ENCODE measurements at places on chromosomes 5 and 9.

DNA sequence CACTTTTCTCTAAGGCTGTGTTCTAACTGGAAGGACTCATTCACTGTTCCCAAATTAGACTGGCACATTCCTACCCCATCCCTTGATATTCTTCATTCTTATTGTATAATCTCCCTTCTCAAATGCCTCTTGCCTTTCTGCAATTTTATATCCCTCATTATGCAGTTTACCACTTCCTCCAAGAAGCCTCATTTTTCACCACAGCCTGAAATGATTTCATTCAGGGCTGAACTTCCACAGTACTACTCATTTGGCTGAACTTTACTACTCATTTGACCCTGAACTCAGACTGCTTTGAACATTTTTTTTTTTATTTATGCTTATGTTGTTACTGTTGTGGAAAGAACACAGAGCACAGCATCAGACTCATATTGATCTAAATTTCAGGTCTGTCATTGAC lies 32.7 kb downstream of the GRIA1 start:
- no peak for DNase-seq

- no peak for DNase-seq
Observed at GRCh38 chr5:33611877-33612276, 171.1 kb downstream of the TARS1 start.

DNA sequence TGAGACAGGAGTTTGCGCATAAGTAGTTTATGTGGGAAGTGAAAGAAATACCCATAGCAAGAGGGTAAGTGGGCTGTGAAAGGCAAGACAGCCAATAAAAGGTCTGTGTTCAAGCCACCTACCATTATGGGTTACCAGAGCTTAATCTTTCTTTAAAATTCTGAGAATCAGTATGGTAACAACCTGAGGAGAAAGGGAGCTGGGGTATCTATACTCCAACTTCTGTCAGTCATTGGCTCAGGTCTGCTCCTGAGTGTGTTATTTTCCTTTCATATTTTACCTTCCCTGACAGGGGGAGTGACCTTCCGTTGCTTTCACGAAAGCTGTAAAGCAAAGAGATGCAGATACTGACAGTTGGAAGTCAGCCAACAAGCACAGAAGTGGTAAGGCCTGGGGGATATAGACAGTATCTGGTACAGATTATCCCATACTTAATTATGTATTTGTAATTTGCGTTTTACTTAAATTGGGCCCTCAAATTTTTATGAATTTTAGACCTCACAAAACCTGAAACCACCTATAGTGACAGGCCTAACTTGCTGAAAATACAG lies 233.4 kb downstream of the RAB3C start:
- no peak for DNase-seq

- DNase-seq: no peak
Observed at GRCh38 chr9:116191576-116192415, 38.2 kb downstream of the PAPPA start.

DNA sequence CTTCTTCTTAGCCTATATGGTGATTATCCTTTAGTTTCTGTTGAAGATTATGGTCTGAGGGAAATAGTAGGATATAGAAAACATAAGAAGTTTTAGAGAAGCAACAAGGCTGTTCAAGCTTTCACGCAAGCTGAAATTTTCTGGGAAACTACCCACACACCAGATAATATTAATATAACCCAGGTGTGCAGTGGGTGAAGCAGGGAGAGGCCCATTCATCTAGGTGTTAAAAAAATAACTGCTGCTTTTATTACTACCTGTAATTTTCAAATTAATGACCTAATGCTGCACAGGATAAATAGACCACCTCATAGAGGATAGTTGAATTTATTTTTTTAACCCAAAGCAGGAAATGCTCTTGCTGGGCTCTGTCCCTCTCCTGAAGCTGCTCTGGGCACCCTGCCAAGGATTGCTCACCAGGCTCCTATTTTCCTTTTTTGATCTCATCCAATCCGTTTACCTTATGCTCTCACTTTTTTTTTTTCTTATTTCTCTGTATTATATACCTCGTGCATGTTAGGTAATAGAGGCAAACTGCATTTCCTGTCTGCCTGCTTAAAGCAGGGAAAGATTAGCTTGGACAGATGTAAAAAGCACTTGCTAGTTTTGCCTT lies 124.3 kb upstream of the SLC12A2 start:
- no peak for DNase-seq

DNA sequence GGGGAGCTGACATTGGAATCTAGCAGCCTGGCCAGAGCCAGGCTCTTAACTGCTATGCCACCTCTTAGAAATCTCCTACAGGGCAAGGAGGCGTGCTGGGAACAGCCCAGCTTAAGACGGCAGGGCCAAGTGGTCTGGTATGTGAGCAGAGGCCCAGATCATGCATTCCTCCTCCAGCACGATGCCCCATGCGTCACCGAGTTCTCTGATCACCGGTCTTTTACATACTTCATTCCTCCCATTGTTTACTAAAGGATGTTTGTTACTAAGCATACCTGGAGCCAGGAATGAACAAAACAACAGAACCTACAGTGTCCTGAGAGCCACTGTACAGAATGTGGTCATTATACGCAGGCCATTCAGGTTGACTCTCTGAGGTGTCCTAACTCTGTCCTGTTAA lies 73.8 kb downstream of the TRIO start:
- no peak for DNase-seq

GRCh38 chr5:177362610-177363507 lies 5.1 kb downstream of the RGS14 start:
- DNase-seq: peak; percentile 76

DNA sequence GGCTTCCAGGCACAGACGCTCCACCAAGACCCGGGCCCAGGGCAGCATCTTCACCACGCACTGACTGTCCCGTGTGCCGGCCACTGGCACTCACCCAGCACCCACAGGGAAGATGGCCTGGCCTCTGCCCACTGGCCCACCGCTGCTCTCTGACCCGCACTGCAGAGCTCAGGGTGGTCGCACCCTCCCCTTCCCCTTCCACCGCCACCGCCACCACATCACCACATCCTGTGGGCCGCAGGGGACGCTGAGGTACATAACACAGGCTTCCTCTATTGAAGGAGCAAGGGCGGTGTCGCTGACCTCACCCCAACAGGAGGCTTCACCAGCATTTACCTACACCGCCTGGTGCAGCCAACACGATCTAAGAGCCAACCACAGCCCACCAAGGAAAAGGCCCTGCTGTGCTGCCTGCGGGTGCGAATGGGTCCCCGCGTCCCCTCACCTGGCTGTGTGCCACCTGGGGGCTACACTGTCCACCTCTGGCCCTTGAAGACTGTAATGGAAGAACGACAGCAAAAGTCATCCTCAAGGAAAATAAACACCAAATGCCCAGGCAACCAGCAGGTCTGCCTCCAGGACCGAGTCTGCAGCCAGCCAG lies 101.8 kb downstream of the CAMSAP1 start:
- no peak for DNase-seq

DNA sequence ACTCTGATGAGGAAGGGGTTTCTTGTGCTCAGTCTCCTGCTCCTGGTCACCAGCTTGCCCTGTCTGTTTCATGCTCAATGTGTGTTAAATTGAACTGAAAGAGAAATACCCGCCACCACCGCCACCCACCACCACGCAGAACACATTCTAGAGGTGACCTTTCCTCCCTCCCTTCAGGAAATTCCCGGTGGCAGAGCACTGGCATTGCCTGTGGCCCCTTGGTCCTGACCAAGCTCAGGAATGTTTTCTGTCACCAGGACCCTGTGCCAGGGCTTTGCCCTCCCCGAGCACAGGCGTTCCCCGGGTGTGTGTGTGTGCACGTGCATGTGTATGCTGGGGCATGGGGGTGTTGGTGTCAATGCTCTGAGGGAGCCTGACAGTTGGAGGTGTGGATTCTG lies 10.2 kb upstream of the SLC25A51 start:
- no peak for DNase-seq

GRCh38 chr9:136674786-136675349 lies 12.2 kb downstream of the EGFL7 start:
- DNase-seq: no peak

- no peak for DNase-seq
Observed at GRCh38 chr5:140038373-140038957, 4.6 kb downstream of the NRG2 start.

GRCh38 chr5:757931-758697 lies 26.4 kb downstream of the ZDHHC11B start:
- peak; percentile 50 for DNase-seq

DNA sequence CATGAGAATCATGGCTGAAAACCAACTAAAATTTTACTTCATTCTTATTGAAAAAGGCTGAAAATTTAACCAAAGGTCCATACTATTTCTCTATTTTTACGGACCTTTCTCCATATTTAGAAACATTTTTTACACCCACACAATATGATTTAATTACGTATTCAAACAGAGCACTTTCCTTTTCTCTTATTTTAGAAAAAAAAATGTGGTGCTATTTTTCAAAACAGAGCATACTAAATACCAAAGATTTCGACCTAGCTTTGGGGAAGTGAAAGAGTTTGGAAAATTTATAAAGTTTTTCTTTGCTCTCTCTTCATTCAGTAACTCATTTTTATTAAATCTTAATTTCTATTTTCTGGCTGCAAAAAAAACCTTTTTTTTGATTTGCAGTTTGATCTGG lies 38.1 kb downstream of the RNF145 start:
- DNase-seq: no peak

GRCh38 chr5:121640298-121640697 lies 211.4 kb upstream of the FTMT start:
- DNase-seq: no peak

All from stimulated activated CD4-positive, alpha-beta T cell treated with anti-CD3 and anti-CD28 coated beads, Interleukin-2, amount 100 ng/mL, for 24 hours (primary cell).